GM20000 (cell line): ENCODE measurements at places on chromosomes 12 and 14.

- DNase-seq: no peak
Measured at GRCh38 chr14:89628521-89628920, 211.5 kb upstream of the FOXN3 start.

GRCh38 chr12:102441077-102441596 is 39.2 kb downstream of the IGF1 start:
- no peak for DNase-seq

DNA sequence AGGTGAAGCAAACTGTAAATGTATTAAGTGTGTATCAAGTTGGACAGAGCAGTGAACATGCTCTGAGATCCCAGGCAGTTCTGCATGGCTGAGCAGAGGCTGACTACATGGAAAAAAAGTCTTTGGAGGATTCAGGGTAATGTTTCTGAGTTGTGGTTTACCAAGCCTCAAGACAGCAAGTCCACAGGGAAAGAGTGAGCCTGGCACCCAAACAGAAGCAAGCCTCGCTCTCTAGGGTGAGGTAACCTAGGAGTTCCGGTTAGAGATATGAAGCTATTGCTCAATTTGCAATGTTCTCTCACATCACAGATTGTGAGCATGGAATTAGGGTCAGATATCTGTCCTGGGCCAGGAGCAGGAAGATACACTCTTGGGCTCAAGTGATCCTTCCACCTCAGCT is 158.6 kb downstream of the MON2 start:
- no peak for DNase-seq

DNA sequence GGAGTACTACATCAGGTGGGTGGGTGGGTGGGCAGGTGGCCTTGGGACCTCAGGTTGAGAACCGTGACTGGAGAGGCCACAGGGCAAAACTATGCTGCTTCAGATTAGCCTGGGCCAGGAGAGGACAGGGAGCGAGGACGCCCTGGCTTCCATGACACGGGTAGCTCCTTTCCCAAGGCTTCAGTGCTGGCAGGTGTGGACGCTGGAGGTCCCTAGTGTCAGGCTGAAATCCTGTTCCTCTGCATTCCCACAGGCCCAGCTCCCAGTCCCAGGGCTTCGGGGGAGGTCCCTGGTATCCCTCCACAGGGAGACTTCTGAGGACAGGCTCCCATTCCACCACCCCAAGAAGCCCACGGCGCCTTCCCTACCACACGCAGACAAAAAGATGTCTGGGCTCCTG is 31.6 kb downstream of the CCDC92 start:
- no peak for DNase-seq

- no peak for DNase-seq
Measured at GRCh38 chr12:59168647-59169046, 248.3 kb upstream of the LRIG3 start.
